Choroid plexus epithelial cell (primary cell): ENCODE measurements at places on chromosomes 12 and 14.

GRCh38 chr12:109580684-109581333 is 7.2 kb downstream of the MVK start:
- no peak for DNase-seq

- no peak for DNase-seq
These were observed 43.7 kb downstream of the SAV1 start for GRCh38 chr14:50624447-50624846.

DNA sequence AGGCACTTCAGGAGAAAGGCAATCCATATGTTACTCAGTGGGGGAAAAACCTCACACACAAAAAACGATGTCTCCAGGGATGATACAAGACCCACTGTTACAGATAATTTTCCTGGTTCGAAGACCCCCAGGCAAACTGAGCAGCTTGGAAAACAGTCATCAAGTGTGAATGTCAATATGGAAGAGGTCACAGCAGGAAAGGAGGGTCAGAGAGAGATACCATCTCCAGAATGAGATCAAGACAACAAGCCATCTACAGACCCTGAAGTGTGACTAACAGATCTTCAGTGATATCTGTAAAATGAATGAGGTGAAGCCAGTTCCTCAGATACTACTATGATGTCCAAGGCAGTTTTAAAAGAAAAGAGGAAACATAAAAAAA is 28.6 kb downstream of the GNS start:
- no peak for DNase-seq

- DNase-seq: peak; percentile 81
These were observed 79.6 kb downstream of the RPL10L start for GRCh38 chr14:46571970-46572369.

GRCh38 chr14:93099196-93099595 is 16.5 kb downstream of the ITPK1 start:
- no peak for DNase-seq

DNA sequence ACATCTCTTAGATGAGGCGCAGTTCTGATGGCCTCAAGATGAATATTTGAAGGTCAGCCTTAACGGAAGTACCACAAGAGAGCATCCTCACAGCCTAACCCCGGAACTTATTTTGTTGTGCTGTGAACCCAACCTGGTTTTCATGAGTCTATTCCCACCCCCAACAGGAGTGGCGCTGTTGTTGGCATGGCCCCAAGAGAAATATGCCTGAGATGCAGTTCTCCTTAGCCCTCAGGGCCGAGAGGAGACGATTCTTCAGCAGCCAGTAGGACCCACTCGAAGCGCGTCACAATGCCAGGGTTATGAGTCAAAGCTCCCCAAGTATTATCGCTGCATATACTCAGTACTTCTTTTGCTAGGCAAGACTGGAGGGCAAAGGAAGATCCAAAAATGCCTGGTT is 24.5 kb upstream of the BCL11B start:
- DNase-seq: no peak

DNA sequence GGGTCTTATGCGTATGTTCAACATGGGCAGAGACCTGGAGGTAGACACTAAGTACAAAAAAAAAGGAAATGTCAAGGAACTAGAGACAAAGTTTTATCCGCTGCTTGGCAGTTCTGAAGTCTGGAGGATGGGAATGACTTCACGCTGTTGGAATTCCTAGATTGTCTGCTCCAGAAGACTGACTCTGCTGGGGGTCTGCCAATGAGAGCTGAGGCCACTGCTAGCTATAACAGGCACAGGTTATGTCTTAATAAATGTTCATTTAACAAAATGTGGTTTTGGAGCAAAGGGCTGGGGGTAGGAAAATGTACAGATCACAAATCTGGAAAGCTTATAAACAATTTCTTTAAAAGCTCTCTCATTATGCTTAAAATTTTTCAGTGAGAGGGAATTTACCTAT is 5.9 kb downstream of the RNASE8 start:
- peak; percentile 93 for DNase-seq

DNA sequence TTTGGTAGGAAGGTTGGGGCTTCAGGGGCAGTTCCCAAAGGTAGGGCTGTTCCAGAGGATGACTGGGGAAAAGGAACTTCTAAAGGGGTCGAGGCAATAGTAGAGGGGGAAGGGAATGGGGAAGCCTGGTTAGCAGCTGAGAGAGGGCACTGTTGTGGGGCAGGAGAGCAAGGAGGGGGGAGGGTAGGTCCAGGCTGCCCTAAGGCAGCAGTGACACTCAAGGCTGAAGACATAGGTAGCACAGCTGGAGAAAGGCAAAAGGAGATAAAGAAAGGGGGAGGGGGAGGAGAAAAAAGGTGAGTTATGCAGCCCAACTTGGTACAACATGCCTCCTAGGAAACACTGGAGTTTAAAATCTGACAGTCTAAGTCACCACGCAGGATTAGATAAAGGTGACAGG is 3.9 kb downstream of the NACA start:
- no peak for DNase-seq

DNA sequence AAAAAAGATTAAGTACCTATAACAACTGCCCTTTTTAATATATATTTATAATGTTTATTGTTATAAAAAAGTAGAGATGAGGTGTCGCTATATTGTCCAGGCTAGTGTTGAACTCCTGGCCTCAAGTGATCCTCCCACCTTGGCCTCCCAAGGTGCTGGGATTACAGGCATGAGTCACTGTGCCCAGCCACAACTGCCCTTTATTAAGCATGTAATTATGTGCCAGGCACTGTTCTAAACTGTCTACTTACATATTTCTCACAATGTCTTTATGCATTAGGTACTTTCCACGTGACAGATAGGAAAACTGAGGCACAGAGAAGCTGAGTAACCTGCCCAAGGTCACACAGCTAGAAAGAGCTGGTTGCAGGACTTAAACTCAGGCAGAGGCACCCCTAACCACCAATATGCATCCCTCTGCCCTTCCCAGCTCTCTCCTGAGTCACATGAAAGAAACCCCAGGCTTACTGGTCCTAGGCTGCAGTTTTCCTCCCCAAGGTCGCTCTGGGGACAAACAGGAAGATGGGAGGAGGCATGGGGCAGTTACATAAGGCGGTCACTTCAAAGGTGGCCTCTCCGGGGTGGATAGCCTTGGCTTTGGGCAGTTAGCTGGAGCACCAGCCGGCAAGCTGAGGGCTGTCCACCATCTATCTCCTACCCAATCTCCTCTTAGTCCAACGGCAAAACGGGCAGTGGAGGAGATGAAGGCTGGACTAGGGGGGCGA is 54.6 kb upstream of the TBX3 start:
- no peak for DNase-seq

DNA sequence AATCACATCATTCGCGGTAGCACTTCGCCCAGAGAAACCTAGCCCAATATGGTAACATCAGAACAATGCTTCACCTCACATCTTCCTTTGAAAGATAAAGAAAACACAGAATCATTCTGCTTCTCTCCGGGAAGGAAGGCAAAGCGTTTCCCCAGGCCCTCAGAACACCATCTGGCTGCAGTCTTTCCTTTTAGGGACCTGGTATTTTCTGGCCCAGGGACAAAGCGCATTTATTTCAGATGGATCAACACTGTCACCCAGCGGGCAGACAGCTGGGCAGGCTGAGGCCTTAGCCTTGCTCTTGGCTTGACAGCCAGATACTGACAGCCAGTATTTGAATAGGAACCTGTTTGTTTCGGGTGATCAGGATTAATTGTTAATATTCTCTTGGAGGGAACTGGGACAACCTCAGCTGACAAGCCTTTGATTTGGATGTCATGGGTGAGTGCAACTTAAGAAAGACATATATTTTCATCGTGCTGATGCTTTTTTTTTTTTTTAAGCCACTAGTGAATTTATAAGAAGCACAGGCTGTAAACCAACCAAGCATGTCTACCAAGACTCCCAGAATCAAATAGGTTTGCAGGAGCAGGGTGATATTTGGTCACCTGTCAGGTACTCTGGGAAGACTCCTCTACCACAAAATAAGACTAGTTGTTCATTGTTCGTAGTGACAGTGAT is 118.9 kb downstream of the VEZT start:
- DNase-seq: peak; percentile 94

- peak; percentile 2 for DNase-seq
These were observed 1272.6 kb downstream of the AACS start for GRCh38 chr12:126337556-126338441.

DNA sequence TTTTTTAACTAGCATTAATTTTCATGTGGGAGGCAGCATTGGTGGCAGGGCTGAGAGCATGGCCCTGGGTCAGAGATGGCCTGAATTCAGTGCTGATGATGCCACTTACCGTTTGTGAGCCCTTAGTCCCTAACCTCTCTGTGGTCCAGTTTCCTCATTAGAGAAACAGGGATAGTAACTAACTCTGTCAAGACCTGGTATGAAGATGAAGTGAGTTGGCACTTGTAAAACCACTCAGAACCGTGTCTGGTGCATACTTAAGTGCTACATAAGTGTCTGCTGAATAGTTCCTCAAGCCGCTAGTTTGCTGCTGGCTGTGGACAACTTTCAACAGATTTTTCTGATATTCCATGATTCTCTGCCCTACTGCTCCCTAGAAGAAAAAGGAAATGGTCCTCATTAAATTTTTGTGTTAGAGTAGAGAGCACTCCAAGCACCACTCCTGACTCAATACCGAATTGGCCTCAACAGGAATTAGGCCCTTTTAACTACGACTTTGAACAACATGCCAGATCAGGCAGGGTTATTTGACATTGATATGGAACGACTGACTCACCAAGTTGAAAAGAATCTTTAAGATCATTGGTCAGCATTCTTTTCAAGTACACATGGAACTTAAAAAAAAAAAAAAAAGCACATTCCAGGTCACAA is 250.2 kb downstream of the ANO2 start:
- no peak for DNase-seq
